ENCODE measurements at places on chromosomes 4 and X.
A peak's percentile ranks its signal among the peaks of the same experiment; 100 is the strongest.

DNA sequence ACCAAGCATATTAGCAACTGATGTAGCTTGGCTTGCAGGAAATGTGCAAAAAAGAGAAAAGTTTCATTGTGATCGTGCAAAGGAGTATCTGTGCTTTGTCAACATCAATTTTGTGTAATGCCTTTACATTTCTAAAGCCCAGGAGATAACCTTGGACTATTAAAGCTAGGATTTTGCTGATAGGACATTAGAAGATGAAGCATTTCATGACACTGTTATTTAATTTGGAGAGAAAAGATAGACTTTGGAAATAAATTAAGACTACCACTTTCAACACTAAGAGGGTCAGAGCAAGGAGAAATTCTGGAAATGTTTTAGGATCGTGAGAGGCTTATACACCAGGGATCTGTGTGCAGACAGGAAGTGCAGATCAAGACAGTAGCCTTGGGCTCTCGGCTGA, 120.6 kb upstream of the MID1 start:
- DNase-seq: no peak

- DNase-seq: no peak
Measured at GRCh38 chr4:40395166-40395900, 60.2 kb downstream of the CHRNA9 start.

- DNase-seq: peak; percentile 64
Measured at GRCh38 chrX:101958139-101958538, 26.3 kb upstream of the ZMAT1 start.

- DNase-seq: no peak
Measured at GRCh38 chrX:981791-982626, 230.4 kb downstream of the CRLF2 start.

DNA sequence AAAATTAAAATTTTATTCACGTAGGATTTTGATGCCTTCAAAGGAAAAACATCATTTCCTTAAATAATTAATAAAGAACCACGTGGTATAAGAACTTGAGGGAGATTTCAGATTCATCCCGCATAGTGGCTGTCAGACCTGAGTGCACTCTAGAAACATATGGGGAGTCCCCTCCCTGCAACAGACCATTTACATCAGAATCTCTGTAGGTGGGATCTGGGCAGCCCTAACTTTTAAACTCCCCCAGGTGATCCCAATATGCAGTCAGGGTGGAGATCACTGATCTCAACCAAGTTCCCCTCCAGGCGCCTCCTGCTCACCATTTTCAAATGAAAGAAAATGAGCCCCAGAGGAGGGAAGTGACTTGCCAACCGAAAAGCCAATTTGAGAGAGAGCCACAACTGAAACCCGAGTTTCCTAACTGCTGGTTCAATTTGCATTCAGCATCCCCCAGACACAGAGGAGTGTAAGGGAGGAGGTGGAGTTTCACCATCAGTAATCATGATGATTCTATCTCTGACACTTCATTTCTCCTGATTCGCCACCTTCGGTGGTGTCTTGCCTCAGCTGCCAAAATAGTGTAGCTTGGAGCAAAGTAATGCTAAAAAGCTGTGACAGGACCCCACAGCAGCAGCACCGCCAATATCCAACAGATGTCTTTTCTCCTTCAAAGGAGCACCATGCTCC, 11.4 kb downstream of the RNF150 start:
- no peak for DNase-seq

DNA sequence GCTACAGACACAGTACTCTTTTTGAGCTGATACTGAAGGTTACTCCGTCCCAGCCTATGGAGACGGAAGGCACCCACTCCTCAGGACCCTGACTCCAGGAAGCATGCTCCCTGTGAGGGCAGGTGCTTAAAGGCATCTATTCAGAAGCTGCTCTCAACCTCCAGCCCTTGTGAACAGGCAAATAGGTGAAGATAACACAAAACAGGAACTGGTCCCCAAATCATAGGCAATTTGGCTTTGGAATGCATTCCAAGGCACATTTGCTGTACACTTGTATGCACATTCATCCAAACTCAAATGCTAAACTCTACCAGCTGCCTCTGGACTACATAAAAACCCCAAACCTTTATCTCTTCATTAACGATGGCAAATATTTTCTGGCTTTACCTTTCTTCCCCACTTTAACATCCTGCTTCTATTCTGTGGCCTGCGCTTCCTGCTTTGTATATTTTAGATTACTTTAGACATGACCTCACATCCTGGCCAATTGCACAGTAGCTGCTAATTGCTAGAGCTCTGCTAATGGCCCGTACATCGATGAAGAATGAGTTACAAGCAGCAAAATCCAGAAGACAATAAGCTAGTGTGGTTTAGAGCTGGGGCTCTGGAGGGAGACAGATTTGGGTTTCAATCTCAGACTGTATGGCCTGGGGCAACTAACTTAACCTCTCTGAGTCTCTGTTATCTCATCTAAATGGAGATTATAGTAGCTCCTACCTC, 3.2 kb downstream of the SEL1L3 start:
- DNase-seq: peak; percentile 78

GRCh38 chr4:133156096-133156495, 7.0 kb downstream of the PCDH10 start:
- no peak for DNase-seq

DNA sequence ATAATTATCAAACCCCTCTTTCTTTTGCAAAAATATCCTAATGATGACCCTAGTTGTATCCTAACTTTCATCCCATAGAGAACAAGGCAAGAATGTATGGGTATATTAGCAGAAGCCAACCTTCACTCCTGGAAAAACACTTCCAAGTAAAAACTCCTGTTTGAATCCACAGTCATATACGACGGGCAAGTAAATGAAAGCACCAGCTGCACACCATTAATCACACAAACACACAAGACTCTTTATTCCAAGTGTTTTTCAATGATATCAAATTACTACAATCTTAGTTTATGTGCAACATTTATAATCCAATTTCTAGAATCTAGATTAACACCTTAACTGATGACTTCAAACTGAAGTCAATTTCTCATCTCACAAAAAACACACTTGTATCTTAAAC, 22.9 kb downstream of the ACSL4 start:
- no peak for DNase-seq

All from H4 (cell line).